ENCODE measurements at places on chromosomes 2 and 18. TPM values are rescaled to one million over a fixed set of nuclear protein-coding genes. Genes with fewer than 3 reads are reported as not detected.

- no peak for DNase-seq
Measured at GRCh38 chr2:25473758-25474340, 132.1 kb upstream of the DNMT3A start.

- no peak for DNase-seq
Measured at GRCh38 chr2:197293252-197294007, 17.1 kb downstream of the ANKRD44 start.

GRCh38 chr2:187093771-187094412, 244.9 kb upstream of the ZSWIM2 start:
- DNase-seq, result no peak

GRCh38 chr2:18668221-18668620, 78.9 kb upstream of the NT5C1B start:
- no peak for DNase-seq

GRCh38 chr18:45775241-45775676, 50.2 kb upstream of the SIGLEC15 start:
- peak; percentile 88 for DNase-seq

GRCh38 chr2:37342591-37343220, 1.7 kb upstream of the QPCT start:
- DNase-seq, result no peak

GRCh38 chr2:238158509-238159070, at the start of gene ERFE:
ERFE (plus strand) TSS chr2:238158970; CDS start chr2:238159008, 38 bp downstream.
- DNase-seq, result peak; percentile 84

DNA sequence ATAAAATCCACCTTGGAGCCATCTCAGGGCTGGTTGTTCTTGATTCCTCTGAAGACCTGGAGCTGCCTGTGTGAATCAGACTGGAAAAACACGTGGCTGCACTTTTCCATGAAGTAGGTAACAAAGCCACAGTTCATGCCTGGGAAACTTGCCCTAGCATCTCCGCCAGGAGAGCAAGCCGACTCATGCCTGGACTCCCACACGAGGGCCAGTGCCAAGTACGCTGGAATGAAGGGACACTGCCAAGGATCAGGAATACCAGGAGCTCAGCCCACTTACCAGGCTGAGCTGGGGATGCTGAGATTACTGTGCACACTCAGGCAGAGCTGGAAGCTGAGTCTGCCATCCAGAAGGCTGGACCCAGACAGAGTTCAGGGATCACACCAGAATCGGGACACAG, 10.9 kb upstream of the FHL2 start:
- DNase-seq, result no peak

DNA sequence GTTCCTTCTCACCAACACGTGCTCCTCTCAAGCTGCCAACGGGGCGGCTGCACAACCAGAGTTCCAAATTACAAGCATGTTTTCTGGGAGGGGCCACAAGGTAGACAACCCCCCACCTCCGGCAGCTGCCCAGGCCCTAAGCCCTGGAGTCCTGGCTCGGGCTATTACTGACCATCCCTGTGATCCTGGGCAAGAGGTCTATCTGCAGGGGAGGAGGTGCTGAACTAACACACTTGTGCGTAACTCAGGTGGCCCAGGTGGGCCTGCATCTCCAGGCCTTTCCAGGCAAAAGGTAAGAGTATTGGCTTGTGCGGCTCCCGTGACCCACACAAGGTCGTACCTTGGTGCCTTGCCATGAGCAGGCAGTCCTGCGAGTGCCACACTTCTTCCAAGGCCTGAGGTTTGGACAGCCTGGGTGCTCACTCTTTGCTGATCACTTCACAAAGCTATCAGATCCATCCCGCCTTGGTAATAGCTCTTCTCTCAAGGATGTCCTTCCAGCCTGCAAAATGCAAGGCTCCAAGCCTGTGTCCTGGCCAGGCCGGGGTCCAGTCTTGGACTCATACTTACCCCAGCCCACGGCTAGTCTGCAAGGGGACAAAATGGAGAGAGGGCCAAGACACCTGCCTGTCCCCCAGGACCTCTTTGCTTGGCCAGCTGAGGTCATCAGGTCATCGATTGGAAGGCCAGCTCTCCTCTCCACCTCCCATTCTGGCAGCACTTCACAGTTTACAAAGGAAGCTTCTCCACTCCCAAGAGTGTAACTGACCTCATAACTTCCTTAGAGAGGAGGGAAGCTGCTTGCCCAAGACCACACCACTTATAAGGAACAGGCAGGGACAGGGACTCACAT, 33.9 kb downstream of the ADRA2B start:
- peak; percentile 54 for DNase-seq

- DNase-seq, result no peak
Measured at GRCh38 chr2:101157272-101157671, 6.1 kb upstream of the TBC1D8 start.

DNA sequence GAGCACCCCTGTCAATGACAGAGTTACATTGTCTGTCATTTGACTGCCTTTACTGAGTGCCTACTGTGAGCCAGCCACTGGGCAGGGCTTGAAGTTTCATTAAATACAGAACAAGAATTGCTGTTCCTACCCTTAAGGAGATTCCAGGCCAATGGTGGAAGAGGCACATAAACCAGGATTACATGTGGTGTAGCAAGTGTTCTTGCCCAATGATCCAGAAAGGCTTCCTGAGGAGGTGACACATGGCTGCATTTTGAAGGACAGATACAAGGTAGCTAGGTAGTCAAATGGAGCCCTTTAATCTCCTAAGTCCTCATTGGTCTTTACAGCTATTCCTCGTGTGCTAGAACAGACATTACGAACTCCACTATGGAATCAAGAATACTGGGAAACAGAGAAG, 312.7 kb downstream of the ETAA1 start:
- no peak for DNase-seq

DNA sequence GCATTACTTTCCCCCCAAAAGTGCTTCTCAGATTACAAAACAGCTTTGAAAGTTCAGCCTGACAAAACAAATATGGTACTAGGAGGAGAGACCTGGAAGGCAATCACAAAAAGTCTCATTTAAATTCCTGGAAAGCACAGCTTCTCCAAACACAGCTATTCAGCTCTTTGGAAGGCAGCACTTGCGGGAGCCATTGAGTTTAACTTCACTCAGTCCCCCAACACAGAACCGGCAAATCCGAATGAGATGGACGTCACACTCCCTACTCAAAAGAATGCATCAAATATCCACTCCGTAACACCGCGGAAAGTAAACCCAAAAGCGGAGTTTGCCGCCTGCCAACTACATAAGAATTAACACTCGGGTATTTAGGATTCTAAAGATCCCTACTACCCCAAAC, 638 bp downstream of the ST6GAL2 start:
- DNase-seq, result no peak

DNA sequence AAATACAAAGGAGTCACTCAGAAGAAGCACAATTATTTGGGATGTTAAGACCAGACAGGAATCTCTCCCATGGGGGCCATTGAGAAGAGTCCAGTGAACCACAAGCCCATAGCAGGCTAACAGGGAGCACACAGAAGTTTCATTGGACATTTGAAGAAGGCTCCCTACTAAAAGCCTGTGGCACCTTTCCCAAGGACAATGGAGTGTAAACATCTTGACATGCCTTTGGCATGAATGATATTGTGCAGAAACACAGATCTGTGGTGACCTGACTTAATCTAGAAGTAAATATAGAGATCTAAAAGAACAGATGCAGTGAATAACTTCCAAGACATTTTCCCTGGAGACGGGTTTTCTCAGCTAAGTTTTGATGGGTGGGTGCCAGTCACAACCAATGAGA, 221.5 kb downstream of the EPHA4 start:
- no peak for DNase-seq

DNA sequence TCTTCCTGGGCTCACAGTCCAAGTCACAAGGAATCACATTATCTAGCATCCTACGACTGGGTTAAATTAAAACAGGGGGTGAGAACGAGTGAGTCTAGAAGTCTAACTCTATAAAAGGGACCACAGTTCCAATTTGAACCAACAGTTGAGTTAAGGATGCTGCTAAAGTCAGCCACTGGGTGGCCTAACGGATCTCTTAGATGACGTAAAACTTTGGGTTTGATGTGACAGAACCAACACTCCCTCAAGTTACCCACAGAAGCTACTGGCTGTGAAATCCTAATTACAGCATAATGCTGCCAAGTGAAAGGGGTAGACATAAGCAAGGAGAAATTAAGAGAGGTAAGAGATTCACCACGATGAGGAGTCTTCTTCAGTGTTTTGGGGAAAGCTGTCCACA, 32.7 kb upstream of the RUFY4 start:
- DNase-seq, result no peak

- DNase-seq, result no peak
Measured at GRCh38 chr2:96273763-96274162, 7.7 kb downstream of the CIAO1 start.

- no peak for DNase-seq
Measured at GRCh38 chr18:52342456-52342855, 2.5 kb downstream of the DCC start.

DNA sequence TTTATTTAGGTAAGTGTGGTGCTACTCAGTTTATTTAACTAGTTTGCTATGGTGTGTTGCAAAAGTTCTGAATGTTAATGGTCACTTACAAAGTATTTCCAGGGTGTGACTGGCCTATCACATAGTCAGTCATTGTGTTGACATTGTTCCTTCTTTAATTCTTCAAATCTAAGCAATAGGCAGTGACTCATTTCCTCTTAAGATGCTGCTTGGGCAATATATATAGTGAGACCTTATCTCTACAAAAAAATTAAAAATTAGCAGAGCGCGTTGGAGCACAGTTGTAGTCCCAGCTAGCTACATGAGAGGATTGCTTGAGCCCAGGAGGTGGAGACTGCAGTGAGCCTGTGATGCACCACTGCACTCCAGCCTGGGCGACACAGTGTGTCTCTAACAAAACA, 5.8 kb upstream of the CCDC88A start:
- DNase-seq, result no peak

DNA sequence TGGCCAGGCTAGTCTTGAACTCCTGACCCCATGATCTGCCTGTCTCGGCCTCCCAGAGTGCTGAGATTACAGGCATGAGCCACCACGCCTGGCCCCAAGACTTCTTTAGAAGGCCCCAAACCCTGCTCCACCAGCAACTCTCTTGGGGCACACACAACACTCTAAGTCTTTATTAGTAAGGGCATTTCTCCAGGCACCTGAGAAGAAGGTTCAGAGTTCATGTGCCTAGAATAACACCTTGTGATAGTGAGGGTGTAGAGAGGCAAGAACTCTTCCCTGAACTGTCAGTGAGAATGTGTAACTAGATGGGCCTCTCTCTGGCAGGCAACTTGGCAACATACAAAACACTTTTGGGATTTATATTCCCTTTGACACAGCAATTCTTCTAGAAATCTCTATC, 43.8 kb downstream of the SH2D6 start:
- DNase-seq, result peak; percentile 18

GRCh38 chr2:227324642-227324994, 433 bp upstream of the MFF start:
- no peak for DNase-seq

GRCh38 chr2:72886505-72887031, 640 bp upstream of the SPR start:
- DNase-seq, result no peak

DNA sequence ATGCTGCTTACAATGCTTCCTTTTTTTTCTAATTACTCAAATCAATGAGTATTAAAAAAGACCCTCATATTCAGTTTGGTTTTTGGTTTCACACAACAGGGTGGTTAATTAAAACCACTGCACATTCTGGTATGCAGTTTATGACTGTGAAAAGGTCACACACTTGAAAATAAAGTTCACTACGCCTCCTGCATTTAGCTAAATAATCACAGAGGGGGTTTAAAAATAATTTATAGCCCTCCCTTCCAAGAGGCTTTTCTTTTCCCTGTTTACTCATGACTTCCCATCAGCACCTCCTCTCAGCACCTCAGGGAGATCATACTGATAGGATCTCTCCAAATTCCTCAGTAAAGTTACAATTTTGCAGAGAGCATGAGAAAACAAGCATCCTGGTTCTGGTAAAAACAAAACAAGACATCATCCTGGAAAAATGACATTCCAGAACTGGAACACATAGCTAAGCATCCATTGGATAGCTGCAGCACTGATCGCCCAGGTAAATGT, 129.5 kb upstream of the TMEM200C start:
- DNase-seq, result no peak

GRCh38 chr2:15788455-15788829, 151.9 kb upstream of the MYCN start:
- DNase-seq, result peak; percentile 66

DNA sequence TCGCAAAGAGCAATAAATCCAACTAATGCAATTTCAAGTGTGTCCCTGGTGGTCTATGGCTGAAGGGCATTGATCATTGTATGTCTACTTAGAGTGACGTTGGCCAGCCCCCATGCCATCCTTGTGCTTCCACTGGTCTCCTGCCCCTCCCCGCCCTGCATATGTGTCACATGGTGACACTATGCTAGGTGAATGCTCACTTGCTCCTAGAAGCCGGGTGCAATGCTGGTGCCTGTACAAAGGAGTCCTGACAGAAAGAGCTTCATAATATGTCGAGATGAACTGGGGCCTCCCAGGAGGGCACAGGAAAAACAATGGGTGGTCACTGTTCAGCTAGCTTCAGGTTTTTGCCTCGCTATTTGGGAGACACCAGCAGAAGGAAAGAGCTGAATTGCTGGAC, 5.9 kb upstream of the TRABD2A start:
- DNase-seq, result no peak

DNA sequence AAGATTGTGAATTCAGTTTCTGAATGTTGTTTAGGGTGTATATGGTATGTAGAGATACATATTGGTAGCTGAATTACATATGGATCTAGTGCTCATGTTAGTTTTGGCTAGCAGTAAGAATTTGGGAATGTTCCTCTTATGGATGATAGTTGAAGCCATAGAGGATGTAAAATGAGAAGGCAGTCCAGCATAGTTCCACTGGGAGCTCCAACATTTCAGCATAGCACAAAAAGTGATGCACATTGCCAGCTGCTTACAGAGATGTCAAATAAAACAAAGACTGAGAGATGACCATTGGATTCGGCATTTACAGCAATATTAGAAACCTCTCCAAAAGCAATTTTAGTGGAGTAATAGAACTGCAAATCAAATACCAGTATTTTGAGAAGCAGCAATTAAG, 77.4 kb downstream of the EML4 start:
- DNase-seq, result no peak

DNA sequence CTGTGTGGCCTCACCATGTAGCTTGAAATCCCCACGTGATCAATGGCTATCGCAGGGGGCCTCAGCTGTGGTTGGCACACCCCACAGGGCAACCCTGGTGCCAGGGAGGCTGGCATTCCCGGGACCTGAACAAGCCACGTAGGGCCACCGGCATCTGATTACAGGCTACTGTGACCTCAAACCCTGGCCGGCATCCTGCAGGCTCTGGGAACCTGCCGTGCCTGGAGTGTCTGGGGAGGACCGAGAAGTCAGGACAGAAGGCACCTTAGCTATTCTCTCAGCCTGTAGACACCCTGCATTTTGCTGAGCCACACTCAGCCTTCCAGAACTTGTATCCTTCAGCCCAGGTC, 213.0 kb downstream of the GLI2 start:
- DNase-seq, result no peak

Gene RNF152
- 1.4 TPM for total RNA-seq

Gene LDAH
- total RNA-seq, result 21.4 TPM

Gene PROM2
- 2.7 TPM for total RNA-seq

Gene ADGRF3
- total RNA-seq, result 0.52 TPM

Gene ANKRD62
- total RNA-seq, result not detected

Gene TUBA4B
- not detected for total RNA-seq

Gene AKAIN1
- not detected for total RNA-seq

Gene LDLRAD4
- total RNA-seq, result 52.1 TPM

Gene DCDC2C
- not detected for total RNA-seq

Gene SCN2A
- total RNA-seq, result 0.85 TPM

Gene XIRP2
- 3.2 TPM for total RNA-seq
